ENCODE measurements at places on chromosomes 11 and 22. TPM values are rescaled to one million over a fixed set of nuclear protein-coding genes. Genes with fewer than 3 reads are reported as not detected.

The POLR3H gene
- 21.0 TPM for total RNA-seq

The SYCE3 gene
- total RNA-seq, result 0.94 TPM

The LINC01488 gene
- not detected for total RNA-seq

The CASP1 gene
- 74.3 TPM for total RNA-seq

The PANX3 gene
- not detected for total RNA-seq

The SAA1 gene
- not detected for total RNA-seq
